Fibroblast of upper back skin (primary cell): ENCODE measurements at places on chromosomes 16 and 17.

DNA sequence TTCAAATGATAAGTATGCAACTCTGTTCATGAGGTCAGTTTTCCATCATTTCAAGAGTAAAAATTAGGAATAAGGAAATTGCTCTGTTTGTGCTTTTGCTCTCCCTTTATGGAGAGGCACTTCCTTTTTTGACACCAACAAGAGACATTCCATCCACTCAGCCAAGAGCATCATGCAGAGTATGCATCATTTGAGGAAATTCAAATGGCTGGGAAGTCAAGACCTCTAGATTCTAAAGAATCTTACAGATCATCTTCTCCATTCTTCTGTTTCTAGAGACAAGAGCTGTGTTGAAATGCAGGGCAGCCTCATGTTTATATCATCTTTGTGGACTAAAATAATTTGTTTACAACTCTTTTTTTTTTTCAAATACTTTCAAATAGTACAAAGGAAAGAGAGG, 669.4 kb downstream of the CDH11 start:
- DNase-seq, result peak; percentile 23

DNA sequence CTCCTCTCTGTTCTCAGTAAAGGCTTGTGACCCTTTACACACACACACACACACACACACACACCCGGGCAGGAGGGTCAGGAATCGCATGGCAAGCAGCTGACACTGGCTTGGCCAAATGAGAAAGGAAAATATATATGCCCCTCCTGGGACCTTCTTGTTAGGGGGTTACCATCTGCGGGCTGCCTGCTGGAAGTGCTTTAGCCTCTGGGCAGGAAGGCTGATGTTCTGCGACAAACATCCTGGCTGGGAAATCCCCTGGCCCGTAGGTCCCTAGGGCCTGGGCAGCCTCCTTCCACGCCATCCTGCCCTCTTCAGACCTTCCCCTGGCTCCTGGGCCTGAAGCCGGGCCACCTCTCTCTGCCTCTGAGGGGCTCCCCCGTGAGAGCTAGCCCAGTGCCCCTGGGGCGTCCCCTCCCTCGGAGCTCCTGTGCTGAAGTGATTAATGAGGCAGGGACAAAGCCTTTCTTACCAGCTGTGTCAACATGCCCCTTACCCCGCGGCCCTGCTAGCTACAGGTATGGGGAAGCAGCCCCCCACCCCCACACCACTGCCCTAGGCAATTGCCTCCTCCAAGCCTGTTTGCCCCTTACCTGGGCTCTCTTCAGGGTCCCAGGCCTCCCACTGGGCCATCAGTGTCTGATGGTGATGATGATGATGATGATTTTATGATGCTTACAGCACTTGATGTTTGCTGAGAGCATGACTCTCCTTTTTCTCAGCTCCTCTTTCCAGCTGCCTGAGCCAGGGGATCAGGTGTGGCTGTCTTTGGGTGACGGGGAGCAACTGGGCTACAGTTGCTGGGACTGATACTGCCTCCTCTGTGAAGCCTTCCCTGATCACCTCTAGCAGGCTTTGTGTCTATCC, 32.8 kb upstream of the ETV4 start:
- DNase-seq, result peak; percentile 46

GRCh38 chr16:1351215-1351581, 480 bp downstream of the TSR3 start:
- DNase-seq, result no peak

GRCh38 chr17:74107107-74107506, 96.4 kb upstream of the RPL38 start:
- no peak for DNase-seq

DNA sequence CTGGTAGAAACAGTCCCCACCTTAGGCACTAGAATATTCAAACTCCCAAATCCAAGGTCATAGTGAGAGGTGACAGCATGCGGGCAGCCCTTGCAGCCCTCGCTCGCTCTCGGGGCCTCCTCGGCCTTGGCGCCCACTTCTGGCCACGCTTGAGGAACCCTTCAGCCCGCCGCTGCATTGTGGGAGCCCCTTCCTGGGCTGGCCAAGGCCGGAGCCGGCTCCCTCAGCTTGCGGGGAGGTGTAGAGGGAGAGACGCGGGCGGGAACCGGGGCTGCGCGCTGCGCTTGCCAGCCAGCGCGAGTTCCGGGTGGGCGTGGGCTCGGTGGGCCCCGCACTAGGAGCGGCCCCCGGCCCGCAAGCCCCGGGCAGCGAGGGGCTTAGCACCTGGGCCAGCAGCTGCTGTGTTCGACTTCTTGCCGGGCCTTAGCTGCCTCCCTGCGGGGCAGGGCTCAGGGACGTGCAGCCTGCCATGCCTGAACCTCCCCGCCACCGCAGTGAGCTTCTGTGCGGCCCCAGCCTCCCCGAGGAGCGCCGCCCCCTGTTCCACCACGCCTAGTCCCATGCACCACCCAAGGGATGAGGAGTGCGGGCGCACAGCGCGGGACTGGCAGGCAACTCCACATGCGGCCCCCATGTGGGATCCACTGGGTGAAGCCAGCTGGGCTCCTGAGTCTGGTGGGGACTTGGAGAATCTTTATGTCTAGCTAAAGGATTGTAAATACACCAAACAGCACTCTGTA, 45.0 kb downstream of the KPNA2 start:
- no peak for DNase-seq

- peak; percentile 81 for DNase-seq
Measured at GRCh38 chr16:85569615-85570212, 43.4 kb upstream of the GSE1 start.

- no peak for DNase-seq
Measured at GRCh38 chr16:25966172-25967097, 274.7 kb downstream of the HS3ST4 start.

GRCh38 chr17:60926466-60927183, 249.0 kb downstream of the BCAS3 start:
- peak; percentile 12 for DNase-seq

DNA sequence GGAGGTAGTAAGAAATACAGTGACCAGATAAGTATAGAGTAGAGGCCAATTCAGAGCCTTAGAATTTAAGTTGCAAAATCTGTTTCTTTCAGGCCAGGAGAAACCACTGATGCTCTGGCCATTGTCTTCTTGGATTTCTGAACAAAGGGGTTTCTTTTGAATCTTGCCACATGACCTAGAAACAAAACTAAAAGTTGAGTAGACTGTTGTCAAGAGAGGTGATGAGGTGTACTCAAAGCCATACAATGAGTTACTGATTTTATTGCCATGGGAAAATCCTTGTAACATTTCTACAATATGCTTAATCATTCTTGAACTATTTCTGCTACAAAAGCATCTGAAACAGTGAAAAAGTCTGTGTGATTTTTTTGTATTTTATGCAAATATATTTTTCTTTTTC, 881.3 kb downstream of the CDH11 start:
- peak; percentile 43 for DNase-seq

DNA sequence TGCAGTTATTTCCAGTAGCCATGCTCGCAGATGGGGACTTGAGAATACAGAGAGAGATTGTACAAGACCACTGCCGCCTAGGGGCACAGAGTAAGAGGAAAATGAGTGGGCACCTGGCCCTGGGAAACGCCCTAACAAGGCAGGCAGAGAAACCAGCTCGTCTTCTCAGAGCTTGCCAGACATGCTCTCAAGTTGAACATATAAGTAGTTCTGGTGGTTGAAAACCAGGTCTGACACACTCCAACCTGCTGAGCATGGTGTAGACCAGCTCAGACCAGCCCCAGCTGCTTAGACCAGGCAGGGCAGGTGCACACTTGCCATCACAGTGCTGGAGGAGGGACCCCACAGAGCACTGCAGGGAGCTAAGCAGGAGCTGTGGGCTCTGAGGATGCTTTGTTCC, 250.5 kb downstream of the CPPED1 start:
- DNase-seq, result no peak

DNA sequence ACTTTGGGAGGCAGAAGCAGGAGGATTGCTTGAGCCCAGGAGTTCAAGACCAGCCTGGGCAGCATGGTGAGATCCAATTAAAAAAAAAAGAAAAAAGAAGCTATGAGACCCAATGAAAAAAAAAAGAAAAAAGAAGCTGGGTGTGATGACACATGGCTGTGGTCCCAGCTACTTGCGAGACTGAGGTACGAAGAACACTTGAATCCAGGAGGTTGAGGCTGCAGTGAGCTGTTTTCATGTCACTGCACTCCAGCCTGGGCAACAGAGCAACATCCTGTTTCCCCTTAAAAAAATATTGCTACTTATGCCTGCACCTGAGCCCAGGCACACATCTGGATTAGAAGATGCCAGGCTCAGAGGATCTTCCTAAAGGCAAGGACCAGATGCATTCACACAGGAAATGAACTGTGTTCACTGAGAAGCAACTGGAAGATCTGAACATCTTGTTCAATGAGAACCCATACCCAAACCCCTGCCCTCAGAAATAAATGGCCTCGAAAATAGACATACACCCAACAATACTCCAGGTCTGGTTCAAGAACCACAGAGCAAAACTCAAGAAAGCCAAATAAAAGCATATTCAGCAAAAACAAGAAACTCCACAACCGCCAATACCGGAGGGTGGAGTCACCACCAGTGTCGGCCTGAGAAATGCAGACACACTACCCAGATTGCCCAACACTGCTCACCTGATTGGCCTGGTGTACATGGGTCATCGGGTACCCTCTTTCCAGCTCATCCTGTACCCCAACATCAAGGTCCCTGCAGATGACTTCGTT, 4.4 kb downstream of the RNF135 start:
- DNase-seq, result no peak

DNA sequence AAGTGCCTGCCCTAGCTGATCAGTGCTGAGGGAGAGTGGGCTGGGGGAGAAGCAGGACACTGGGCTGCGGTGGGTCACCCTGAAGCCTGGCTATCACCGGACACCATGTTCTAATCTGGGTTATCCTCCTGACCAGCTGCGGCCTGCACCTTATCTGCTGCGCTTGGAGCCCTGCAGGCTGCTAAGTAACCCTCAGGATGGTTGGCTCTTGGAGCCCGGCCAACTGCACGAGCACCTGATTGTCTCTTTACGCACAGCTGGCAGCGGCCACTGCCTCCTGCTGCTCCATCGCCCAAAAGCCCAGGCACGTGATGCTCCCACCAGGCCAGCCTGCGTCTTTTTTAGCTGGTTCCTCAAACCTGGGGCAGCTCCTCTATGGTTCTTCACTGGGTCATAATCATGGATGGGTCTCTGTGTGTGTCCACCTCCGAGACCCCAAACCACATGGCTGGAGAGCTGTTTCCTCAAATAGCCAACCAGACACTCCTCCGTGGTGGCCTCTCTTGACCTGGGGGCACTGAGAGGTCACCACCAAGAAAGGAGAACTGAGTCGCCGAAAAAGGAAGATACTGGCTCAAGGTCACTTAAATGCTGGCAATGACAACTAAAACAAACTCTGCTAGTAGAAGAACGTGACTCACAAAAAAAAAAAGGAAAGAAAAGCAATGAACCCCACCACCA, 21.7 kb downstream of the SPHK1 start:
- DNase-seq, result no peak

DNA sequence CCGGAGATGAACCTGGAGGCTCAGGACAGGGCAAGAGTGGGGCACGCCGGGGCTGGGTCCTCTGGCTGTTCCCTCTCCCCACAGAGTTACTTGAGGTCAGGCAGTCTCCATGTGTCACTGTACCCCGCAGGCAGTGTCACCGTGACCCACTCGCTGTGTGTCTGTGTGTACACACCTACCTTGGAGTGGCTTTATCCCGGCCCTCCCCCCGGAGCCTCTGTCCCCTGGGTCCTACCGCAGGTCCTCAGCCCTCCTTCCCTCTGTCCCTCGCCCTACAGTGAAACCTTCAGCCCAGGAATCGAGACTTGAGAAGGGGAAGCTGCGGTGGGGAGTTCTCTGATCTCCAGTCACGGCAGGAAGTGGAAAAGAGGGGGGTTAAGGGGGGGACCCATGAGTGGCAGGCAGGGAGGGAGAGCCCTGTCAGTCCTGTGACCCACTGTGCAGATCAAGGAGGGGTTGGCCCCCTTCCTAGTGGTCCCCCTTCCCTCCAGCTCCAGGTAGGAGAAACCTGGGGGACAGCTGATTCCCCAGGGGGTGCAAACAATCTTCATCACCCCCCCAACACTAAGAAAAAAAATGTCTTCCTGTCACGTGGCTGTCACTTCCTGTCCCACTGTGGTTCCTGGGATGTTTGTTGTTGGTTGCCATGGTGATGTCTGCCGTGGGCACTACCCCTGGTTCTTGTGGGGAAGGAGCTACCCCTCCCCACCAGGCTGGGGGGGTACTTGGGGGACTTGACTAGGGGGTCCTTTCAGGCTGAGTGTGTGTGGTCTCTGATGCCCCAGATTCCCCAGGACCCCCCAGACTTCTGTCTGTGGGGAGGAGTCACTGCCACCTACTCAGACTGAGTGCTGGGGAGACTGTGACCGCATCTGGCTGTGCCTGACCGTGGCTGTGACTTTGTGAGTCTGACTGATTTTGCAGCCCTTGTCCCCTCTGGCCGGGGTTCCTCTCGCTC, 13.7 kb downstream of the RARA start:
- peak; percentile 79 for DNase-seq
